Stimulated activated CD4-positive, alpha-beta T cell treated with anti-CD3 and anti-CD28 coated beads, Interleukin-1b, Interleukin-23, amount 100 ng/mL, for 1 hour (primary cell): ENCODE measurements at places on chromosomes 4 and X.

DNA sequence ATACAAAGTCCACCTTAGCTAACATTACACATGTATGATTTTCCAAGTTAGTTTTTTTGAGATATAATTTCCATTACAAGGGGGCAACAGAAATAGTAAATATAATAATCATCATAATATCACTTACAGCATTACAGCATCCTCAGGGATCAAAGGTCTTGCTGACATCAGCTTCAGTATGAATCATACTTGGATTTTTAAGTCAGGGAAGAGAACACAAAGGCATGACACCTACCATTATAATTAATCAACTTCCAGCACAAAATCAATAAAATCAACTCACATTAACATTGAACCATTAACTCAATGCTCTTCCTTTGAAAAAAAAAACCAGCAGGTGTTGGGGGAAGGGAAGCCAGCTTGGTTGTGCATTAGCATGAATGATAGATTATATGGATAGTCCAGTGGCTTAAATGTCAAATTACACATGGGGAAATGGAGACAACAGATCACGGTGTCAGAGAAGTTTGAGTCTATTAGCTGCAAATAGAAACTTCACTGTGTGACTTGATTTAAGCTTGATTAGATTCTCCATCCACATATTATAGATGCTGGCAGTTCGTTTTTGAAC lies 66.9 kb upstream of the CAPN6 start:
- no peak for DNase-seq

DNA sequence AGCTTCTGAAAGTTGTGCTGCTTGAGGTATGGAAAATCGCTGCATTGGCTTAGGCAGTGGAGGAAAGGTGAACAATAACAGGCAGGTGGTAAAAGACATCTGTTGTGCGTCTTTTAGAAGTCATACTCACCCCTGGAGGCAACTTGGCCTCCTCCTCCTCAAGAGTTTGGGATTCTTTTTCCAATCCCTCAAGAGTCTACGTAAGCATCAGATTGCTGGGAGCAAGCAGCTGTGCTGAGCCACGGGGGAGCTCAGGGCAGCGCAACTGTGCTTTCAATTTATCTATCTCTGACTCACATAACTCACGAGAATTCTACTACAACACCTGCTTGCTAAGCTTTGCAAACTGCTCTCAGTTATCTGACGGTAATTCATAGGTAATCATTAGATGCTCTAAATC lies 6.4 kb upstream of the RBMX2 start:
- no peak for DNase-seq

DNA sequence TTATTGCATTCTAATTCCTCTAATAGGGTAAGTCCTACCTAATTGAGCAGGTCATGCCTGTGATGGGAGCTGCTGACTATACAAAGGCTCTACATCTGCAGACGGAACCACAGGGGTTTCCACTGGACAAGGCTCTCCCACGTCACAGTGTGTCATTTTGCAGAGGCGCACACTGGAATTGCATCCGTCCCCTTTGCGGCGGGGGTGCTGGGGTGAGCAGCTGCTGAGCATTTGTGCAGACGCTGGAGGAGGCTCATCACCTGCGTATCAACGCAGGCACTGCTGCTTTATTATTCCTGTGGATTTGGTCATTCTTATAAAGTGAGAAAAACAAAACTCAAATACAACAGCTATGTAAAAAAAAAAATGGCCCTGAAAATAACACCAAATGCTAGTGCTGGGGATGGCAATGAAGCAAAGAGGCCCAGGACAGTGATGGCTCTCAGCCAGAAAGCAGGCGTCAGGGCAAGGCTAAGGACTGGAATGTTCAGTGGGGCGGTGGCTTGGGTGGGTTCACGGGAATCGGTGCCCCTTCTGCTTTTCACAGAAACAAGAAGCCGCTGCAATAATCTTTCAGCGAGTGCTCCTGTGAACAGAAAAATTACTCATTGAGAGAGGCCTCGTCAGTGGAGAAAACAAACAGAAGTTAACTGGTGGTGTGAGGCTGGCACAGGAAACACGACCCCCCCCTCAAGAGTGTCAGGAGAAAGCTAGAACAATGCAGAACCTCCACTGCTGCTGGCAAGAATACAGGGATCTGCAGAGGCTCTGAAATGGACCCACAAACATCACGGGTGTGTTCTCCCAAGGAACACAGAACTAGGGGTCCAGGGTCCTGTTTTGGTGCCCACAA lies 67.8 kb downstream of the GATB start:
- DNase-seq, result no peak

DNA sequence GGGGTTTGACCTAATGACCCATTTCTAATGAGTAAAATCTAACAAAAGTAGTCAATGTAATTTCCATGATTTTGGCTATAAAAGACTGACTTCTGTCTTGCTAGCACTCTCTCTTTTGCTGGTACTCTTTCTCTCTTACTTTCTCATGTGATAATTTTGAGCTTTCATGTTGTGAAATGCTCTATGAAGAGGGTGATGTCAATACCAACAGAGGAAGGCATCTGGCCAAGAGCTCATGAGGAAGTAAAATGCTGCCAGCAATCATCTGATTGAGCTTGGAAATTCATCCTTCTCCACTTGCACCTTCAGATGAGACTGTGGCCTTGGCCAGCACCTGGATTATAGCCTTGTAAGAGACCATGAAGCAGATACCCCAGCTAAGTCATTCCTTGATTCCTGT lies 347.7 kb downstream of the HS3ST1 start:
- no peak for DNase-seq

DNA sequence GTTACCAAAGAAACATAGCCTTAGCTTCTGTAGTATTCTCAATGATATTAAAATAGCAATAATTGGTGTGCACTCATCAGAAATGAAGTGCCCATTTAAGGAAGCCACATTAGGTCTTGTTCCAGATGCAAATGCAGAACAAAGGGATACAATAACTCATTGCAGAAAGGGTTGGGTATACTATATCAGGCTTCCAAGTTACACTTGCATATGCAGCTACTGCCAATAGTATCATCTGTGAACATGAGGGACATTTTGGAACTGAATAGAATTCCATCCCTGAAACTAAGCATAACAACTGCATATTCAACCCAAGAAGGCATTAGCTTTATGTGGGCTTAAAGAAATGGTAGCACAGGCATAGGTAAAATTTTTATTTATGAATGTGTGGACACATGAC lies 167.8 kb downstream of the ANTXR2 start:
- DNase-seq, result no peak

GRCh38 chrX:49959602-49960001 lies 37.2 kb downstream of the CLCN5 start:
- no peak for DNase-seq

GRCh38 chr4:56863441-56864139 lies 42.1 kb upstream of the SPINK2 start:
- DNase-seq, result no peak

DNA sequence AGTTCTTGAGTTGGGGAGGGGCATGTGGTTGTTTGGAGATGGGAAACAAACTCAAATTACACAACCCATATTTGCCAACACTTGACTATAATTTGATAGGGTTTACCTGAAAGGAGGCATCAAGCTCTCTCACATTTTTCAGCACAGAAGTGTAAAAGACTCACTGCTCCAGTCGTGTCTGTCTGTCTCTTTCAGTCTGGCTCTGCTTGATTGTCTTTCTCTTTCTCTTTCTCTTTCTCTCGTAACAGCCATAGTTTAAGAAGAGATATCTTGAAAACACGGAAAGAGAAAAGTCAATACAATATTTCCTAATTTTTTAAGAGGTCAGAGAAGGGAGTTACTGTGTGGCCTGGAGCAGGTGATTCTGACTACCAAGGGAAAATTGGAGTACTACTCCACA lies 413.6 kb upstream of the CXorf51A start:
- no peak for DNase-seq

DNA sequence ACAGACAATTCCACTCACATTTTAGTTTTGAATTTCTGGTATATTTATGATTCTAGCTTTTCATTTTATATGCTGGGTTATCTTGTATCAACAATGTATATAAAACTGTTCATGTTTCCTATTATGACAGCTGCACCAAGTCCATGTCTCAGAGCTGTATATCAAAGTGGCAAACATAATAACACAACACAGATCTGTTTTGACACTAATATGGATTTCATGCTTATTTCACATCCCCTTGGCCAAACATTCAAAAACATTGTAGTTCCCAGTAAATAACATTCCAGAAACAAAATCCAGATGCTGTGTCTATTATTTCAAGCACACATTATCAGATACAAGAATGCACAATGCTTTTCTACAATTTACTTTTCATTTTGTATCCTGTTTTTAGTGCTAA lies 380.6 kb upstream of the MAGEB2 start:
- DNase-seq, result no peak

GRCh38 chr4:89099471-89099870 lies 11.9 kb upstream of the TIGD2 start:
- no peak for DNase-seq
